Activated CD4-positive, alpha-beta memory T cell treated with anti-CD3 and anti-CD28 coated beads, Interleukin-2, amount 10 ng/mL, durations not matched to agents 7 days and 5 days (primary cell): ENCODE measurements at places on chromosomes 12 and 14.

DNA sequence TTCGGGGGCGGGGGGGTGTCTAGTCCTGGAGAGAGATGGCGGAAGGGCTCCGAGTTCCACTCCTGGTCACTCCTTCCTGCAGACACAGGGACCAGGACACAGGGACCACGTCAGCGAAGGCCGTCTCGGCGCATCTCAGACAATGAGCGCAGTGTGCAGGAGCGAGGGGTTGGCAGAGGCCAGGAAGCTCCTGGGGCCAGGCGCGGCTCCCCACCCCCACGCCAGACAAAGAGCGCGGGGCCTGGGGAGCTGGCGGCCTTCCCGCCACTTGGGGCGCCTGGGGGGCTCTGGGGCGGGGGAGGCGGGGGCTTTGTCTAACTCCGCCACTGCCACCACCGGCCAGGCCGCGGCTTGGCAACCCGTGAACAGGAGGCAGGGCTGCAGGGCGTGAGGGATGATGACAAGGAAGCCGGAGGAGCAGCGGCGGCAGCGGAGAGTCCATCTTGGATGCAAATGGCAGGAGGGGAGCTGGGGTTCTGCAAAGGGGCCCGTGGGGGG is 2.2 kb downstream of the CDK2AP1 start:
- DNase-seq = peak; percentile 37

DNA sequence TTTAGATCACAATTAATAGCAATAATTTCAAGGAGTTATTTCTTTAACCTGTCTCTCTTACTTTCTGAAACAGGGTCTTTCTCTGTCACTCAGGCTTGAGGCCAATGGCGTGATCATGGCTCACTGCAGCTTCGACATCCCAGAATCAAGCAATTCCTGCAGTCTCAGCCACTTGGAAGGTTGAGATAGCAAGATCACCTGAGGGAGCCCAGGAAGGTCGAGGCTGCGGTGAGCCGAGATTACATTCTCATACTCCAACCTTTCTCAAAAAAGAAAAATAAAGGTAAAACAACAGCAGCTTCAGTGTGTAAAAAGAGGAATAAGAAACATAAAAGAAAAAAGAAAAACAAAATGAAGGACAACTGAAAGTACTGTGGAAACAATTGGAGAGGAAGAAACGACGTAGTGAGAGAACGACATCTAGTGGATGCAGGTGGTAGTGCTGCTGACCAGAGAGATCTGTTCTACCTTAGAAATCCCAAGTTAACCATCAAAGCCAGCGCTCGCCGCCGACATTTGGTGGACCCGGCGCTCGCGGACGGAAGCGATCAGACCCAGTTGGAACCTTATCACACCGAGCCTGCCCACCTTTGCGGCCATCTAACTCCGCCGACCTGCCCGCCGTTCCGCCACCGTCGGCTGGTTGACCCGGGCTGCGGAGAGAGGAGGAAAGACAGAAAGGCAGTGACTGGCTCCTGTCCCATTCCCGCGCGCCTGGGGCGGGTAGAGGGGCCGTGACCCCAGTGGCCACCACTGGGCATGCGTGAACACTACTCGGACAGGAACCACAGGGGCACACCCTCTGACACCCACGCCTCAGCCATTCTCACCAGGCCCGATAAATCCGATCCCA is 196.1 kb downstream of the ALG10 start:
- DNase-seq = peak; percentile 64

DNA sequence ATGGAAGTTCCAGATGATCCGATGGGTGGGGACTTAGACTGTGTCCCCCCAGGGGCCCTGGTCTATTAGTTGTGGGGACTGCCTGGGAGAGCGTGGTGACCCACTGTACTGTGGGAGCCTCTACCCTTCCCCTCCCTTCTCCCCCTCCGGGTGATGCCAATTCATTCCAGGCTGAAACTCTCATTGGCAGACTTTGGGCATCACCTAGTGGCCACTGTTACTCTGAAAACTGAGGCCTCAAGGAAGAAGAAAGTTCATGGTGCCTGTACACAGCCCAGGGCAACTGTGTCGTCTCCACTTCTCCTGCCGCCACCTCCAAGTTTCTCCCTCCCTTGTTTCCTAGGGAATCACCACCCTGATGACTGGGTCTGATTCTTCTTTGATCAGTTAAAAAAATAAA is 173.6 kb upstream of the ALG10B start:
- DNase-seq = no peak

GRCh38 chr14:86525673-86526072 is 995.7 kb downstream of the FLRT2 start:
- no peak for DNase-seq

- no peak for DNase-seq
Observed at GRCh38 chr14:99231850-99232713, 39.9 kb downstream of the BCL11B start.

DNA sequence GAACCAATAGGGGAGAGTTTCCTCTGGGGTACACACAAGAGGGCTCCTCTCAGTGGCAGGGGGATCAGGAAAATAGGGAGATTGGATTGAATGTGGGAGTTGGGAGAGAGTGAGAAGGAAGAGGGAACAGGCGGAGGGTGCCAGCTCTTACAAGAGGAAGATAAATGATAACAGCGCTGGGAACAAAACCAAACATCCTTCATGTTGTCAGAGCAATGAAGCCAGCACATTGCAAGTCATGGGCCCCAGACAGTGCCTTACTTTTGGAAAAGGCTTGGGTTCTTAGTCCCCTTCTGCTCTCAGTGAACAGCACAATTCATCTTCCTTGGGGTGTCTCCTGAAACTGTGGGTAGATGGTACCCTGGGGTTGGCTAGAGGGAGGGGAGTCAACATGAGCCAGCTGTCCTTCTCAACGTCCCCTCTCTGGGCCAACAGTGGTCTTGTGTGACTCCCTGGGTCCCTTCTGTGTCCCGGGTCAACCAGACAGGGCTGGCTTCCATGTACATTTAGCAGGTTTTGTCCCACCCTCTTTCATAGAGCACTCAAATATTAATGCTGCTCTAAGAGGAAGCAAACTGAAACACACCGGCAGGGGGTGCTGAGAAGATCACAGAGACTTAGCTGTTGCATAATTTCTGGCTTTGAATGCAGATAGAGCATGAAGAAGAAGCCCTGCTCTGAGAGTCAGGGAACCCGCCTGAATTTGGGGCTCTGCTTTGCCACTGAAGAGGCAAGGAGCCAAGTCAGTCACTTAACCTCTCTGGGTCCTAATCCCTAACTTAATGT is 138.5 kb downstream of the ESRRB start:
- DNase-seq = no peak

- DNase-seq = no peak
Observed at GRCh38 chr12:76049575-76050251, 18.1 kb upstream of the PHLDA1 start.

- no peak for DNase-seq
Observed at GRCh38 chr14:96940009-96940408, 142.8 kb downstream of the VRK1 start.

GRCh38 chr14:103862393-103862782 is 15.0 kb upstream of the PPP1R13B start:
- DNase-seq = no peak

DNA sequence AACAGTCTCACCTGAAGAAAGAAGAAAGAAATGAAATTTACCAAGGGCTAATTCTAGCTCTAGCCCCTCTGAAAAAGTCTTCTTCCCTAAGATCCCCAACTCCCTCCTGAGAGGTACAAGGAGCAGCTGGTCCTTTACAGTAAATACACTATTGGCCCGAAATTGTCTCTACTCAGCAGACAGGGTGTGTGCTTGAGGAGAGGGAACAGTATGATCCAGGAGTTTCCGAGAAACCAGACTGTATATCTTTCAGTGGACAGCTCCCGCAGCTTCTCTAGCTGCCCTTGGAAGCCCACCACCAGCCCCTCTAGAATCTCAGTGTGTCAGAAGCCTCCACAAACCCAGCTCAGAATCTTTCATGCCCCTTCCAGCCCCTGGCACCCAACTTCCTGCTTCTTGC is 8.1 kb downstream of the GPR84 start:
- DNase-seq = no peak

GRCh38 chr12:95336387-95337067 is 118.9 kb downstream of the VEZT start:
- no peak for DNase-seq

GRCh38 chr12:16552301-16552700 is 53.7 kb downstream of the LMO3 start:
- no peak for DNase-seq

DNA sequence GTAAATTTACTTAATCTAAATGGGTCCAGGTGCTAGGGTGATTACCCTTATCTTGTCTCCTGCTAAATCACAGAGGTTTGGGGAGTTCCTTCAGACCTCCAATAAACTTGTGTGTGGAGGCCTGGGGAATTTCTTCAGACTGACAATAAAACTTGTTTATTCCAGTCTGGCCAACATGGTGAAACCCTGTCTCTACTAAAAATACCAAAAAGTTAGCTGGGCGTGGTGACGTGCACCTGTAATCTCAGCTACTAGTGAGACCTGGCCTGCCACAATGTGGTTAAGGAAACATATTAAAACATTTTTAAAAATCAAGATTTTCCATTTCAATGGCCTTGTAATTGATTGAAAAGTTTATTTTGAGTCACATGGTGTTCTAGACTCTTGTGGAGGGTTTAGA is 126.9 kb upstream of the FGD4 start:
- DNase-seq = no peak

- DNase-seq = peak; percentile 50
Observed at GRCh38 chr12:31117203-31118011, 43.7 kb downstream of the DDX11 start.

GRCh38 chr14:33734387-33734786 is 216.5 kb downstream of the EGLN3 start:
- DNase-seq = no peak
